AG09319 (cell line): ENCODE measurements at places on chromosomes 13 and 19.

DNA sequence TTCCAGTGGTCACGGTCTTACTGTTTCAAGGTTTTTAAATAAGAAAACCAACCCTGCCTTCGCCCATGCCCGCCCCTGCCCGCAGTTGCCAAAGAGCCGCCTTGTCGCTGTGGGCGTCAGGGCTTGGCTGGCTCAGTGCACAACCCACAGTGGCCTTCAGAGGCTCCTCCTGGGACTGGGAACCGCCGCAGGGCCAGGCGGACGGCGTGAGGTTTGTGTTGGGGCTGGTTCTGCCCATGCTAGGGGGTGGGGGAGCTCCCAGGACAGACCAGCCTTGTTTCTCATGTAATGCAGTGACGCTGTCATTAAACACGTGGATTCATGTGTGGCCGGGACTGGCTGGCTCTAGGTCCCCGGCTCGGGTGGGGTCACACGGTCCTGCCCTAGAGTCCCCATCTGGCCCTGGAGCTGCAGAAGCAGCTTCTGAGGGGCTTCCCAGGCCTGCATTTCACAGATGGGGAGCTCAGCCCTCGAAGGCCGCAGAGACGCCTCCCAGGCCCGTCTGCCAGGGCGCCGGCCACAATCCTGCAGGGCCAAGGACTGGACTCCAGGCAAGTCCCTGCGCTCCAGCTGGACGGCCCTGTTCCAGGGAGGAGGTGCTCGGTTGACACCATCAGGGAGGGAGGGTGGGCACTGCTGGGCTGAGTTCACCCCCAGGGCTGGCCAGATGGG is 2.4 kb upstream of the TEKTIP1 start:
- no peak for DNase-seq

- DNase-seq = no peak
These were observed 9.3 kb upstream of the PSPC1 start for GRCh38 chr13:19791953-19792537.

DNA sequence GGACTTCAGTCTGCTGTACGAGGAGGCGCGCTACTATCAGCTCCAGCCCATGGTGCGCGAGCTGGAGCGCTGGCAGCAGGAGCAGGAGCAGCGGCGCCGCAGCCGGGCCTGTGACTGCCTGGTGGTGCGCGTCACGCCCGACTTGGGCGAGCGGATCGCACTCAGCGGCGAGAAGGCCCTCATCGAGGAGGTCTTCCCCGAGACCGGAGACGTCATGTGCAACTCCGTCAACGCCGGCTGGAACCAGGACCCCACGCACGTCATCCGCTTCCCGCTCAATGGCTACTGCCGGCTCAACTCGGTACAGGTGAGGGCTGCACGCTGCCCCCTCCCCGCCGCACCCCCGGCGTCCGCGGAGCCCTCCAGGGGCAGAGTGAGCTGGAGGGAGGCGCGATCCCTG is 14.6 kb downstream of the KCTD15 start:
- no peak for DNase-seq

- no peak for DNase-seq
These were observed 650.8 kb upstream of the GPC6 start for GRCh38 chr13:92575777-92576176.

GRCh38 chr13:43136920-43137575 is 113.7 kb downstream of the DNAJC15 start:
- no peak for DNase-seq

DNA sequence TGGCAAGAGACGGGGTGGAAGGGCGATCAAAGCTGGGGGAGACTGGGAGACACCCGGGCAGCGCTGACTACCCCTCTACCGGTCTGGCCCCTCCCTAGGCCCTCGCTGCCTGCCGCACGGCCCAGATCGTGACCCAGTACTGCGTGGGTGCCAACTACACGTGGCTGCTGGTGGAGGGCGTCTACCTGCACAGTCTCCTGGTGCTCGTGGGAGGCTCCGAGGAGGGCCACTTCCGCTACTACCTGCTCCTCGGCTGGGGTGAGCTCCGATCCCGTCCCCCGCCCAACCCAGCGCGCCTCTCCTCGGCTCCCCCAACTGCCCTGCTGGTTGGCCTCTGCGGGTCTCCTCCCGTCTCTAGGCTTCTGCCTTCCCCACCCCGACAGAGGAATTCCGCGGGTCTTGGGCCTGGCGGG is 8.8 kb downstream of the GIPR start:
- DNase-seq = no peak

- DNase-seq = no peak
These were observed 405.2 kb upstream of the PRR20A start for GRCh38 chr13:56735537-56735942.

- no peak for DNase-seq
These were observed 10.9 kb upstream of the CERS1 start for GRCh38 chr19:18906605-18907519.

- DNase-seq = peak; percentile 83
These were observed 436 bp upstream of the BBC3 start for GRCh38 chr19:47231215-47232054.

GRCh38 chr19:11236324-11237301 is 2.8 kb upstream of the ANGPTL8 start:
- DNase-seq = no peak

DNA sequence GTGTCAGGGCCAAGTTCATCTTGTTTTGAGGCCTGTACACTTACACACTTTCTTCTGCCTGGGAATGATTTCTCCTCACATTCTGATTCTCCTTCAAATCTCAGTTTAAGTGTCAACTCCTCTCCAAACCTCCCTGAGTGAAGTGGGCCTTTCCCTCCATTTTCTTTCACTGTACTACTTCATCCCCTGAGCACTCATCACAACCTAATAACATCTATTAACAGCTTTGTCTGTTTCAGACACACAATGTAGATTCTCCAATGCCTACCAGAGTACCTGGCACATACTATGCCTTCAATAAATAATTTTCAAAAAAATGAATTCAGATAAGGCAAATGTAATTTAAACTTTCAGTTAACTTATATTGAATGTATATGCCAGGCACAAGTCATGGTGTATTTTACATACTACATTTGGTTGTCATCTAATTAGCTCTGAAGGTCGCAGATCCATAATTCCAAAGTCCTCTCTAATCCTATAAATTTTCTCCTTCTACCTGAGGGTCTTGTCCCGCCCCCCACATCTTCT is 357 bp upstream of the COG6 start:
- no peak for DNase-seq

GRCh38 chr13:99269627-99270241 is 11.6 kb upstream of the GPR18 start:
- DNase-seq = no peak

GRCh38 chr19:31269425-31270127 is 79.7 kb downstream of the TSHZ3 start:
- DNase-seq = no peak

DNA sequence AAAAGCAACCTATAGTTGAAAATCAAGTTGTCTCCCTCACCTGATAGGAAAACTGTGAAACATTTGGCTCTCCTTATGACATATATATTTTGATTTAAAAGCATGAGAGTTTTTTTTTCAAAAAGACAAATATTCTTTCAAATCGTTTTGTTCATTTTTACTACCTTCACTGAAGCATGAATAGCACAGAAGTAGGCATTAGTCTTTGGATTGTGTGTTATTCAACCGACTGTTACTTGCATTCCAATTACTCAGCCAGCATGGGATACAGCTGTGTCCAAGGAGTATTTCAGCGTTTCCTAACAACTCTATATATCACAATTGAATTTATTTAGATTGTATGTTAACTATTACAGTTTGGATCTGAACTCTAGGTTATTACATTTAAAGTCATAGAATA is 135.2 kb downstream of the PCDH9 start:
- DNase-seq = no peak

GRCh38 chr13:38944219-38944618 is 46.4 kb downstream of the STOML3 start:
- DNase-seq = no peak

- DNase-seq = no peak
These were observed 69.8 kb downstream of the DPY19L3 start for GRCh38 chr19:32475141-32476031.

DNA sequence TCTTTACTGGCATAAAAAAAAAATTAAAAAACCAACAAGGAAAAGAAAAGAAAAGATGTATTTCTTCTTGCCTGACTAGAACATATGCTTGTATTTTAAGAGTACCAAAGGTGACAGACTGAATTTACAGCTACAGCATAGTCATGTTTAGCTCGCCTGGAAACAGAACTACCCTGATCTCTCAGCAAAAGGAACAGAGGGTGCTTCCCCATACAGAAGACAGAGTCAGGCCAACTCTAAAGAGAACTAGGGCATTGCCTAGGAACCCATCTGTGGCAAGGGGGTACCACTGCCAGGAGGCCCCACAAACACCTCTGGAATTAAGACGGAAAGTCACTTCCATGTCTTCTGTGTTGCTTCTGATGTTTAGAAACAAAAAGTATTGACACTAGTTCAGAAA is 252.1 kb upstream of the STARD13 start:
- DNase-seq = no peak

GRCh38 chr13:43596924-43597598 is 189.7 kb downstream of the ENOX1 start:
- no peak for DNase-seq

DNA sequence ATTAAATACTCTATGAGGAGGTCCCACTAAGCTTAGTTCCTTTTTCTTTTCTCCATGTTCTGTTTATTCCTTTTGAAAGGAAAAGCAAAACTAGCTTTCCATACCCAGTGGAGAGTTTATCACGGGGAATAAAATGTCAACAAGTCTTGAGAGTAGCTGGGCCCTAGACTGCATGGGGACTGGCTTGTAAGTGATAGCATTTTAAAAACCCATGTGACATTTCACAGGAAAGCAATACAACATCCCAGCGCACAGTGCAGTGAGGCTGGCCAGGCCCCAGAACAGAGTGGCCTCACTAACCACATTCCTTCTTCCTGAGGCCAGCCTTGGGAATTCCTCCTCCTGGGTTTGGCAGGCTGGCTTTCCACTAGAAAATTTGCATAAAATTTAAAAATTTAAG is 149.8 kb downstream of the DLEU7 start:
- no peak for DNase-seq

GRCh38 chr19:23772675-23773063 is 14.0 kb upstream of the ZNF681 start:
- no peak for DNase-seq

DNA sequence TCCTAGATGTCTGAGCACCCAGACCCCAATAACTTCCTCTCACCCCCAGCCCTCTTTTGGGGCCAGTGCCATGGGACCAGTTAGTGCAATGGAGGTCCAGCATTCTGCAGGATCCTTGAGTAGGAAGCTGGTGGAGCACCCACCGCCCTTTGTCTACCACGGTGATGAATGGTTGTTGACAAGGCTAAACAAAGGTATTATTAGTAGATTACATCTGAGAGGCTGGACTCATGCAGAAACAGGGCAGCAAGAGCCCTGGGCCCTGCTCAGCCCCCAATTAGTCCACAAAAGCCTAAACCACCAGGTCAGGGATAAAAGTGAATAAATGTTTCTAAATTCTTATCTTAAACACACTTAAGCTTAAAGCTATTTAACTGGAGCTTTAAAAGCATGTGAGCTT is 196.5 kb upstream of the TSHZ3 start:
- no peak for DNase-seq

DNA sequence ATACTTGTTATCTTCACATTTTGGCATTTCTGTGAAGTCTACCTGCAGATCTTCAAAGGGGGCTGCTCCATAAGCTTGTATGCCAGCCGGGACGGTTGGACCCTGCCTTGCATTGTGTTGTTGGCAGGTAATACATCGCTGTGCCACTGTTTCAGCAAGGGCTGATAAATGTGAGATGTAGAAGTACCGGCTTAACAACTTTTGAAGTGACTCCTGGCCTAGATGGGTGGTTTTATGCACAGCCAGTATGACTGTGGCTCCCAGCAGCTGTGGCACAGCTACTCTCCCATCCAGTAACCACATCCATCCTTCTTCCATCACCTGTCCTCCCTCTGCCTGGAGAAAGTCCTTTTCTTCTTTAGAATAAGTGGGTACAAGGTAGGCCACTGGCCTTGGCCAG is 19.7 kb downstream of the ZNF700 start:
- no peak for DNase-seq

DNA sequence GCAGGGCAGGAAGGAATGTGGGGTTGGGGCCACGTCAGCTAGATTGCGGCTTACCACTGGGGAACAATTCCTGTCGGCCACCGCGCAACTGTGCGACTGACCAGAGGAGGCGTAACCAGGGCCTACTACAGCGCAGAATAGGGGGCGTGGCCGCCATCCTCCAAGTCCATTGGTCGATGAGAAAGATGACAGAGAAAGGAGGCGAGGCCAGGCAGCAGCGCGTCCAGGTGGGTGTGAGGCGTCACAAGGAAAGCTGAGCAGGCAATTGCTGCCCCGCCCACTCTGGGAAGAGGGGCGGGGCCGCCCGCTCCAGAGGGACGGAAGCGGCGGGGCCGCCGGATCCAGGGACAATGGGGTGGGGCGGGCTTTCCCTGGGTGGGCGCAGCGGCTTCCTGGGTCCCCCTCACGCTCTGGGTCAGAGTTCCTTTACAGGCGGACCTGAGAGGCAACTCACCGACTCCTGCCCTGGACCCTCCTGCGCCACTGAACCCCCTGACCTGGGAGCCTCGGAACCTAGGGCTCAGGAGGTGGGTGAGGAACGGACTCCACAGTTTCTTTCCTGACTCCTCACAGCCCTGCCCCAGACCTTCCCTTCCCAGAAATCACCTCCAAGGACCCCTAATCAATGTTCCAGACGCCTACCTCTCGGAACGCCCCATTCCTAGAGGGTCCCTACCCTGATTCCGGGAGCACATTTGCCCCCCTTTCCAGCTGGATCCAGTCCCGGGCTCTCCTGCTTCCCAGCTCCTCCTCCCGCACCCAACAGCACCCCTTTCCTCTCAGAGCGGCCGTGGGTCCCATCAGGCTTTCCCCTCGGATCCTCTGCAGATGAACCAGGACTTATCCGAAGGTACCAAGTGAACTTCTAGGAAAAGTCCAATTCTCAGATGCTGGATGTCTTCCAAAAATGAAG is 101.5 kb upstream of the ZNF492 start:
- DNase-seq = no peak

- no peak for DNase-seq
These were observed 14.4 kb upstream of the NPAS1 start for GRCh38 chr19:47005164-47005641.

- no peak for DNase-seq
These were observed 15.1 kb downstream of the CCDC97 start for GRCh38 chr19:41324921-41325639.

- DNase-seq = no peak
These were observed 34.1 kb downstream of the ELL start for GRCh38 chr19:18487576-18488402.

- DNase-seq = no peak
These were observed 207.3 kb downstream of the DLEU7 start for GRCh38 chr13:50636007-50636704.

DNA sequence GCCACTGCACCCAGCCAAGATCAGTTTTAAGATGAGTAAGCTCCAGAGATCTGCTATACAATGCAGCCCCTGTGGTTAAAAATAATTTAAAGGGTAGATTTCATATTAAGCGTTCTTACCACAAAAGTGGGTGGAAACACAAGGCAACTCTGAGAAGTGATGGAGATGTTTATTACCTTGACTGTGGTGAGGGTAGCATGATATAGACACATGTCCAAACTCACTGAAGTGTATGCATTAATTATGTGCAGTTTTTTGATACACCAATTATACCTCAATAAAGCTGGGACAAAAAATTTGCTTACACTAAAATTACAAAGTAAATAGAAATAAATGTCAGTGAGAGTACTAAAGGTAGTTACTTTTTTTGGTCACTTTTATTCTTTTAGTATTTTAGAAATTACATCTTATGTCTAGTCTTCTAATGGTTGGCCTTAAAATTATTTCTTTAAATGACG is 696.5 kb downstream of the UQCRFS1 start:
- no peak for DNase-seq
